DMS153 (cell line): ENCODE measurements at places on chromosomes 2 and 18.
A peak's percentile ranks its signal among the peaks of the same experiment; 100 is the strongest.

DNA sequence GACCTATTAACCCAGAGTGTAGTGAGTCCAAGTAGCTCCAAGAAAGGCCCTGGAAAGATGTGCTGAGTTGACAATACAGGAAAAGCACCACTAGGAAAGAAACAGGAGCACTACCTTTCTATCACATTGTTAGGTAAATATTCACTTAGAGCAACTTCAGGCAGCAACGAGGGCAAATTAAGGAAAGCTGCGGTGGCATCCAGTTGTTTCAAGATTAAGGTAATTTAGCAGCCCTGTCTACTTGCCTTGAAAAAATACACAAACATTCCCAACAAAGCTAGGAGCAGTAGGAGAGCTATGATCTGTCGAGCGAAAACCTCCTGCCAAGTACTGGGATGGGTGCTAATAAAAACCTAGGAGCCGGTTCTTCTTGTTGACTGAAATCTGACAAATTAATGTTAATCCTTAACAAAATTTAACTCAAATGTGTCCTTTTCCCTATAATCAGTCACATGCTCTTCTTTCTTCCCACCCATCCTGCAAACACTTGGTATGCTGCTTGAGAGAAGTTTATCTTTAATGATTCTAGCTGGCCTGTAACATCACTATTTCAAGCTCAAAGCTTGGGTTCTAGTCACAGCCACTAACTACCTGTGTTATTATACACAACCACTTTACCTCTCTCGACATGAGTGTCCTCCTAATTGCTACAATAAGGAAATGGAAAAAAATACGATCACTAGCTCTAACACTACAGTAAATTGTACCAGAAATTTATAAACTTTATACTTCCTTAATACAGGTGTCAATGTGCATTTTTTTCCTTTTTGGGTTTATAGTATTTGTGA, 2.0 kb downstream of the ACAA2 start:
- peak; percentile 48 for DNase-seq

- no peak for DNase-seq
Observed at GRCh38 chr2:195410074-195410671, 246.9 kb upstream of the SLC39A10 start.

DNA sequence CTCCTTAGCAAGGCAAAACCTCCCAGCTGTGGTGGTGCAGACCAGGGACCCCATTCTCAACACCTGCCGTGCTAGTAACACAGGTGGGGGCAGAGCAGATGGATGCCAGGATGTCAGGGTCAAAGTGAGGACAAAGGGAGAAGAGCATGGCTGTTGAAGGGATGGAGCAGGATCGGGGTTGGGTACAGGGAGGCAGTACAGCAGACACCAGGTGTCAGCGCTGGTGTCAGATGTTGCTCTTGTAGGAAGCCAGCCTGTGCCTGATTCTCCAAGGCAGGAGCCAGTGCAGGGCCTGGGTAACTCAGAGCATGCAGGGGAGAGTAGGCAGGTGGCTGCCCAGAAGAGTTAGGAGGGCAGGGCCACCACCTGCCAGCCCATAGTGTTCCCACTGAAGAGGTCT, 222.1 kb upstream of the SPRED2 start:
- peak; percentile 14 for DNase-seq

- no peak for DNase-seq
Observed at GRCh38 chr18:24466771-24467170, 6.3 kb downstream of the HRH4 start.

GRCh38 chr18:36078751-36079529, 11.6 kb upstream of the RPRD1A start:
- no peak for DNase-seq

- DNase-seq = no peak
Observed at GRCh38 chr18:25830787-25831186, 259.6 kb downstream of the SS18 start.

DNA sequence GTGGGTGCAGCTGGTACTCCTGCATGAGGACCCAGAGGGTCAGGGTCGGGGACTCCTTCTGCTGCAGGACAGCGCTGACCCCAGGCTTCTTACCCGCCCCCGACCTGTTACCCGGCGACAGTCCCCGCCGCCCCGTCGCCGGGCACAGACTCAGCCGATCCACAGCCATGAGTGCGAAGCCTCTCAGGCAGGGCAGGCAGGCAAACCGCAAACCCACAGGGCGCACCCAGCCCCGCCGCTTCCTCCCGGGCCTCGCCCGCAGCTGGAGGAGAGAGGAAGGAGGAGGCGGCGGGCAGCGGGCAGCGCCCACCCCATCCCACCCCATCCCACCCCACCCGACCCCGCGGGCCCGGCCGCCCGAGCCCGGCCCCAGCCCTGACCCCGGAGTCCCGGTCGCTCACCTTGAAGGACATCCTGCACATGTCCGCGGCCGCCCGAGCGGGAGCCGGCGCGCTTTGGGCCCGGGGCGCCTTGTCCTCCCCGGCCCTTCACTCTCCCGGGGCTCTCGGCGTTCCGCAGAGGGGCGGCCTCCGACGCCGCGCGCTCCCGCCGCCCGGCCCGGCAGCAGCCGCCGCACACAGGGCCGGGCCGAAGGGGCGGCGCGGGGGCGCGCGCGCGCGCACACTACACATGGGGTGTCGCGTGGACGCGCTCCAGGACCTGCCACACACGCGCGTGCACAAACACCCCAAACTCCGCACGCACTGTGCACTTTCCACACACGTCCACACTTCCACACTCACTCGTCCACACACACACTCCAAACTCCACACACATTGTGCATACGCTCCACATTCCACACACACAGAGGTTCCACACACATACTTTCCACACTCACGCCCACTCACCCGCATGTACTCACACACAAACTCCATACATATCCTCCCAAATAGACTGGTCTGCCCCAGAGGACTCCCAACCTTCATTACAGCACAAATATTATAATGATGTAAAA, at the start of gene ANKRD29:
ANKRD29 (minus strand) TSS at position 603 of the 955 bp plus-strand sequence; CDS start at position 422, 181 bp downstream.
- DNase-seq = no peak

DNA sequence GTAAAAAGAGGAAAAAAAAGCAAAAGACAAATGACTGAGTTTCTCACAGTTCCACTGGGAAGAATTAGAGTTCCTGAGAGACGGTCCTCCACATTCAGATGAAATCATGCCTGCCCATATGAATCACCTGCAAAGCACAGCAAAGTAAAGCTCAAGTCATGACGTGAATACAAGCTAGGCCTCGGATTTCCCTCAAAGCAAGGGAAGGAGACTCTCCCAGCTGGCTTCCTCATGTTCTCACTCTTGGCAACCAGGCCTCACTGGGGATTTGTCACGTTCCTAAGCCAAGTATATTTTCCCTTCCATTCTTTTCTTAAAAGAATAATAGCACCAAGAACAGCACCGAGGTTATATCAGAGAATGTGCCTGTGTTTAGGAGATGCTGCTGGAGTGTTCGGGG, 47.0 kb downstream of the CYP27C1 start:
- DNase-seq = no peak

- DNase-seq = no peak
Observed at GRCh38 chr2:71102981-71103681, 26.9 kb downstream of the MCEE start.

- DNase-seq = no peak
Observed at GRCh38 chr2:42917425-42917927, 125.1 kb upstream of the HAAO start.

GRCh38 chr2:176650838-176651555, 381.8 kb downstream of the MTX2 start:
- DNase-seq = peak; percentile 59
